ENCODE measurements at places on chromosomes 12 and 14.

GRCh38 chr14:93045965-93046704, 69.6 kb downstream of the ITPK1 start:
- H3K4me1 ChIP-seq: peaks cover 6% of the 10 kb centered on the region
- DNase-seq: no peak
- no peaks in the 10 kb centered on the region for H3K27me3 ChIP-seq
- no peak overlapping the region for H3K27ac ChIP-seq
- peaks cover 3% of the 10 kb centered on the region for H3K36me3 ChIP-seq

- DNase-seq: no peak
- no peak overlapping the region for H3K27ac ChIP-seq
- H3K4me1 ChIP-seq: no peaks in the 10 kb centered on the region
- H3K36me3 ChIP-seq: no peaks in the 10 kb centered on the region
Observed at GRCh38 chr12:22118238-22118790, 72.3 kb downstream of the CMAS start.

DNA sequence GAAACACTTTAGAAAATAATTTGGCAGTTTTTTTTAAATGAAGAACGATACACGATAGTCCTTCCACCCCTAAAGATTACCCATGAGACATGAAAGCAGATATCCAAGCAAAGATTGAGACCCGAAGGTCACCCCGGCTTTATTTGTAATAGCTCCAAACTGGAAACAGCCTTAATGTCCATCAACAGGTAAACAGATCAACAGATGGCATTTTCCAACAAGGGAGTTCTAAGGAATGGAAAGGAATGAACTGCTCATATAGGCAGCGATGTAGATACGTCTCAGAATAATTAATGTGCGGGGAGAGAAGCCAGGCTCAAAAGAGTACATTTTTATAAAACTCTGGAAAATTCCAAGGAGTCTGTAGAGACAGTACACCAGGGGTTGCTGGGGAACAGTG, 23.7 kb upstream of the MEG3 start:
- no peak overlapping the region for H3K4me3 ChIP-seq
- H3K4me1 ChIP-seq: no peaks in the 10 kb centered on the region
- H3K36me3 ChIP-seq: no peaks in the 10 kb centered on the region
- no peaks in the 10 kb centered on the region for H3K27me3 ChIP-seq
- no peak for DNase-seq

GRCh38 chr12:68359674-68360073, 27.5 kb upstream of the MDM1 start:
- peaks cover 19% of the 10 kb centered on the region for H3K4me1 ChIP-seq
- H3K4me3 ChIP-seq: no peak overlapping the region
- no peak for DNase-seq
- no peaks in the 10 kb centered on the region for H3K27me3 ChIP-seq
- H3K27ac ChIP-seq: no peak overlapping the region

GRCh38 chr14:90354551-90355298, 23.0 kb upstream of the NRDE2 start:
- H3K36me3 ChIP-seq: no peaks in the 10 kb centered on the region
- no peaks in the 10 kb centered on the region for H3K4me1 ChIP-seq
- no peak overlapping the region for H3K4me3 ChIP-seq
- no peak overlapping the region for H3K27ac ChIP-seq
- H3K27me3 ChIP-seq: peaks cover 4% of the 10 kb centered on the region

GRCh38 chr12:124030510-124030909, 57.5 kb downstream of the ZNF664 start:
- H3K4me1 ChIP-seq: no peaks in the 10 kb centered on the region
- H3K4me3 ChIP-seq: no peak overlapping the region
- DNase-seq: no peak
- H3K27ac ChIP-seq: no peak overlapping the region
- no peaks in the 10 kb centered on the region for H3K27me3 ChIP-seq

DNA sequence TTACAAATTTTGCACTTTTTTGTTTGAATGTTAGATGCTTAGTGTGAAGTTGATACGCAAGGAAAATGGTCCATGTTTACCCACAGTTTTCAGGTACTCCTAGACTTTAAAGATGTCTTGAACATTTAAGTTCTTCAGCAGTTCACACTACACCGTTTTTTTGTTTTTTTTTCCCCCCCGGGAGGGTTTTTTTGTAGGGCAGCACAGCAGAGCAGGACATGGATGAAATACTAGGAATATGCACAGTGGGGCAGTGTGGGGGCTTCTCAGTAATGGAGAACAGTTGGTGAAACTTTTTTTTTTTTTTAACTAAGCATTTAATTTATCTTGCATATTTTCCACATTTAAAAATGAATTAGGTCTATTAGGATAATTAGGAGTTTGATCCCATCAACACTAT, 4.9 kb downstream of the RAN start:
- no peak overlapping the region for H3K27ac ChIP-seq
- peaks cover 30% of the 10 kb centered on the region for H3K4me1 ChIP-seq
- H3K36me3 ChIP-seq: peaks cover 39% of the 10 kb centered on the region
- H3K27me3 ChIP-seq: no peaks in the 10 kb centered on the region
- no peak overlapping the region for H3K4me3 ChIP-seq

GRCh38 chr14:67859169-67859749, 39.7 kb downstream of the RAD51B start:
- DNase-seq: no peak
- H3K27me3 ChIP-seq: no peaks in the 10 kb centered on the region
- H3K36me3 ChIP-seq: no peaks in the 10 kb centered on the region
- no peak overlapping the region for H3K27ac ChIP-seq

GRCh38 chr12:16062611-16063010, 151.5 kb downstream of the DERA start:
- no peaks in the 10 kb centered on the region for H3K27me3 ChIP-seq
- no peak overlapping the region for H3K27ac ChIP-seq
- H3K4me1 ChIP-seq: no peaks in the 10 kb centered on the region

- no peaks in the 10 kb centered on the region for H3K4me1 ChIP-seq
- no peaks in the 10 kb centered on the region for H3K36me3 ChIP-seq
- DNase-seq: no peak
- H3K27ac ChIP-seq: no peak overlapping the region
Observed at GRCh38 chr12:84085046-84085445, 827.6 kb downstream of the SLC6A15 start.

DNA sequence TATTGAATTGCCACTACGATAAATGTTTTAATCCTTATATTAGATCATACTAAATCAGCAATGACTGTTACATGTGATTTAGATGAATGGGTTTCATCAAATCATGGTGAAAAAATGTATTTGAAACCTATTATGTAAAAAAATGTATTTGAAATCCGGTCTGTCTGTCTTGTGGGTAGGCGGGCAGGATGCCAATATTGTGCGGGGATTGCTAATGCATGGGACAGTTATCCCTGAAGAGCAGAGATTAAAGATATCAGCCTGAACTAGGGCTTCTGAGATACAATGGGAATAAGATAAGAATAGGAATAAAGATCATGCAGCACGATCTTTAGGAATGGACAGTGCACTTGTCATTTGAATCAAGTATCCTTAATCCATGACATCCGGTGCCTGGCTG, 134.0 kb downstream of the PRKCH start:
- no peak for DNase-seq
- peak overlapping the region; percentile 75 for H3K27ac ChIP-seq
- peaks cover 78% of the 10 kb centered on the region for H3K36me3 ChIP-seq
- peaks cover 58% of the 10 kb centered on the region for H3K4me1 ChIP-seq
- no peaks in the 10 kb centered on the region for H3K27me3 ChIP-seq
- no peak overlapping the region for H3K4me3 ChIP-seq

- no peak overlapping the region for H3K27ac ChIP-seq
- no peaks in the 10 kb centered on the region for H3K27me3 ChIP-seq
- H3K4me3 ChIP-seq: no peak overlapping the region
- no peak for DNase-seq
- H3K36me3 ChIP-seq: no peaks in the 10 kb centered on the region
Observed at GRCh38 chr12:114649585-114649984, 34.4 kb downstream of the TBX3 start.

DNA sequence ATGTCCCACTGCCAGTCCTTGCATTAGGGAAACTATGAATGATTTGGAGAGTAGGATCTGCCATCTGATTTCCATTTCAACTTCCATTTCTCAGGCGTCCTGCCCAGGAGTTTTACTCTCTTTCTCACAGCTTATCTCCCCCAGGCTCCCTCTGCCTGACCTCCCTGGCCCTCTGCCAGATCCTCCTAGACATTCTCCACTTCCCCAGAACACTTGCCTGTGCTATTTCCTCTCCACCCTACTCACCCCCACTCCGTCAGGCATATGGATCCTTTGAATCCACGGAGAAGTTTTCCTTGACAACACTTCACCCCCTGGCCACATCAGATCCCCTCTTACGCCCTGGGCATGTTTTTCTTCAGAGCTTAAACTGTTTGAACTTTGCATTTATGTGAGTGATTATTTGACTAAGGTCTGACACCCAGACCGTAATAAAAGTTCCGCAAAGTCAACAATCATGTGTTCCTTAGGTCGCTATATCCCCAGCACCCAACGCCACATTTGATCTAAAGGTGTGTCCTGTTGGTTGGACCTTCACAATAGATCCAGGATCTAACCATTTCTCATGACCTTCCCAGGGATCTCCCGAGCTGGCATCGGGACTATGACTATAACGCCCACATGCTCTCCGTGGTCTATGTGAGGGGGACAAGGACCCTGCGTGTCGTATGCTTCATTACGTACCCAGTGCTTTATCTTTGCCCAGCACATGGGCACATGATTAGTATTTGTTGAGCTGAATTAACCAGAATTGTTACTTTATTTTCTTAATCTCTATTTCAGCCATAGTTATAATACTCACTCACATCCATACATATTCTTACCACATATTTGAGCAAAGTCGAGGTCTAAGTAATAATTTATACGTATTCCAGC, 255.8 kb upstream of the FOXN3 start:
- no peaks in the 10 kb centered on the region for H3K27me3 ChIP-seq
- no peak for DNase-seq
- no peaks in the 10 kb centered on the region for H3K36me3 ChIP-seq
- no peak overlapping the region for H3K4me3 ChIP-seq

GRCh38 chr12:79997096-79997791, 62.3 kb upstream of the PPP1R12A start:
- H3K27me3 ChIP-seq: no peaks in the 10 kb centered on the region
- no peak overlapping the region for H3K4me3 ChIP-seq
- H3K36me3 ChIP-seq: no peaks in the 10 kb centered on the region
- H3K27ac ChIP-seq: no peak overlapping the region
- DNase-seq: no peak

DNA sequence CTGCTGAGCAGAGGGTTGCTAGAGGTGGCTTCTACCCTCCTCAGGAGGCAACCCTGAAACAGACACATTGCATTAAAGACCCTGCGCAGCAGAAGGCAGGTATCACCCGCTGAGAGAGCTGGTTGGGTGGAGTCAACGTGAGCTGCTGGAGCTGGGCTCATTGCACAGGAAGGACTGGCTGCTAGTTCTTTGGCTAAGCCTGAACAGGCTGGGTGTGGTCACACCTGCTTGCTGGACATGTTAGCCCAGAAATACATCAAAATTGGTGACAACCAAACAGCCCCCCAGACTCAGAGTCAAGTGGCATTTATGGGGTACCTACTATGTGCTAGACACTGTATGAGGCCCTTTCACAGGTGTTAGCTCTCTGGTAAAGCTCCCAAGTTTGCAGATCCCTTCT, 33.8 kb upstream of the IRF2BPL start:
- no peak overlapping the region for H3K27ac ChIP-seq
- no peaks in the 10 kb centered on the region for H3K36me3 ChIP-seq
- DNase-seq: no peak
- H3K27me3 ChIP-seq: no peaks in the 10 kb centered on the region
- H3K4me1 ChIP-seq: no peaks in the 10 kb centered on the region
- H3K4me3 ChIP-seq: no peak overlapping the region

GRCh38 chr12:18982226-18982949, 147.1 kb upstream of the PLEKHA5 start:
- no peaks in the 10 kb centered on the region for H3K4me1 ChIP-seq
- no peaks in the 10 kb centered on the region for H3K27me3 ChIP-seq
- H3K27ac ChIP-seq: no peak overlapping the region
- no peaks in the 10 kb centered on the region for H3K36me3 ChIP-seq

DNA sequence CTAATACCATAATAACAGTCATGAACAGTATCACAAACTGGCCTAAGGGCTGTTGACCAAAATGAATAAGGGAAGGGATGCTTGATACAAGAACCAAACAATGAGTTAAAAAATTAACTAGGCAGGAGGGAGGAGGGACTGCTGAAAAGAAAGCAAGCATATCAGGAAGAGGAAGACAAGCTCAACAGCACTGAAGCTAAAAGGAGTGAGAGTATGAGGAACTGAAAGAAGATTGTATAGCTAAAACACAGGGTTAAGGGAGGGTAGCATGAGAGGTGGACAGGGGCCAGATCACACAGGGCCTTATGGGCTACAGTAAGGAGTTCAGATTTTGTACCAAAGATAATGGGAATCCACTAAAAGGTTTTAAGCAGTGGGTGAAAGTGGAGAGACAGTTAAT, 34.1 kb downstream of the ITGA7 start:
- peaks cover 6% of the 10 kb centered on the region for H3K27me3 ChIP-seq
- DNase-seq: no peak
- no peaks in the 10 kb centered on the region for H3K4me1 ChIP-seq
- H3K36me3 ChIP-seq: no peaks in the 10 kb centered on the region
- no peak overlapping the region for H3K27ac ChIP-seq

GRCh38 chr14:94591073-94591472, 9.8 kb downstream of the SERPINA5 start:
- H3K4me3 ChIP-seq: no peak overlapping the region
- H3K4me1 ChIP-seq: no peaks in the 10 kb centered on the region
- DNase-seq: no peak
- H3K27me3 ChIP-seq: no peaks in the 10 kb centered on the region
- no peaks in the 10 kb centered on the region for H3K36me3 ChIP-seq

DNA sequence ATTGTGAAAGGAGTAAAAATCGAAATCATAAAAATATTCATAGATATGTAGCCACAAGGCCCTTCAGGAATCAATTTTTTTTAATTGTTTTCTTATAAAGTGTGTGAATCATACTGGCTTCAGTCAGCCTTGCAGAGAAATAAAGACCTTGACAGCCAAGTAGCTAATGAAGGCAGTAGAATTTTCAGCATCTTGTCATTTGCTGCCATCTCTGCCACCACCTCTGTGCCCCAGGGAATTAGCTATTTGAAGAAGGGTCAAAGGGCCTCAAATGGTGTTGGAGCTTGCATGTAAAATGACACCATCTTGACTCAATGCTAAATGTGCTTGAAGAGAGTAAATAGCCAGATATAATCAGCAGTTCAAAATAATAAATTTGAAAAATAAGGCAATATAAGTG, 359.4 kb upstream of the DCN start:
- H3K36me3 ChIP-seq: no peaks in the 10 kb centered on the region
- no peak for DNase-seq
- H3K27me3 ChIP-seq: peaks cover 7% of the 10 kb centered on the region
- no peak overlapping the region for H3K4me3 ChIP-seq
- H3K27ac ChIP-seq: no peak overlapping the region

GRCh38 chr12:16184681-16185080, 92.8 kb downstream of the SLC15A5 start:
- H3K27me3 ChIP-seq: no peaks in the 10 kb centered on the region
- H3K27ac ChIP-seq: no peak overlapping the region
- no peak overlapping the region for H3K4me3 ChIP-seq
- no peak for DNase-seq
- no peaks in the 10 kb centered on the region for H3K4me1 ChIP-seq
- H3K36me3 ChIP-seq: no peaks in the 10 kb centered on the region

- H3K27me3 ChIP-seq: no peaks in the 10 kb centered on the region
- H3K4me3 ChIP-seq: no peak overlapping the region
- H3K36me3 ChIP-seq: no peaks in the 10 kb centered on the region
- no peak overlapping the region for H3K27ac ChIP-seq
- no peak for DNase-seq
Observed at GRCh38 chr12:117732761-117733548, 235.8 kb downstream of the KSR2 start.

- DNase-seq: no peak
- H3K36me3 ChIP-seq: no peaks in the 10 kb centered on the region
- no peak overlapping the region for H3K27ac ChIP-seq
Observed at GRCh38 chr14:20429801-20430669, 5.9 kb downstream of the KLHL33 start.

- no peaks in the 10 kb centered on the region for H3K36me3 ChIP-seq
- H3K4me3 ChIP-seq: peak overlapping the region; percentile 92
- peak; percentile 35 for DNase-seq
- peak overlapping the region; percentile 86 for H3K27ac ChIP-seq
- H3K27me3 ChIP-seq: no peaks in the 10 kb centered on the region
Observed at GRCh38 chr14:45084946-45085346, 1.0 kb downstream of the PRPF39 start.

All from CD4-positive, CD25-positive, alpha-beta regulatory T cell (primary cell).